ENCODE measurements at places on chromosomes 1 and 21.

DNA sequence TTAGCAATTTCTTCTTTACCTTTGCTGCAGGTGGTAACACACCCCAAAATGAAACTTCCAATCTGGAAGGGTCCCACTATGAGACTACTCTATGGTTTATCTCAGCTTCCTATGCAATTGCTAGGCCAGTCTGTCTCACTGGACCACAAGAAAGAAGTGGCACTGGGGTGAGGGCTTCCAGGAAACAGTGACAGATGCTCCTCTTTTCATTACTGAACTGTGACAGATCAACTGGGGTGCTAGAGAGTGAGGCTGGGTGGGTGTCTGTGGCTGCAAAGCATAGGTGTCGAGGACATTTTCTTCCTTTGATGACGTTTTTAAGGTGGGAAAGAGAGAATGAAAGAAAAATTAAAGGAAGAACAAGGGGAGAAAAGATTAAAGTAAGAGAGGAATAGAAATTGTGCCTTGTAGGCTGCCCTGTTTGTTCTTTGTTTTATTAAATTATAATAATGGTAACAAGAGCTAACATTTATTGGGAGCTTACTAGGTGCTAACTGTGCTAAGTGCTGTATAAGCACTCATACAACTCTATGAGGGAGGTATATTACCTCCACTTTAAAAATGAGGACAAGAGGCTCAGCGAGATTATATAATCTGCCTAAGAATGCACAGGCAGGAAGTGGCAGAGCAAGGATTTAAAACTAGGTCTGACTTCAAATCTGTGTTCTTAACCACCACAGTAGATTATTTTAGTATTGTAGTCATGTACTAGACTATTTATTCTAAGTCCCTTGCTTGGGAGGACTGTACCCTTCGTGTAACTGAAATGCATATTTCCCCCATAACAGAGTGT, 27.8 kb upstream of the DMRTA2 start:
- no peak for DNase-seq
- H3K4me3 ChIP-seq: no peak overlapping the region
- H3K27ac ChIP-seq: peak overlapping the region; percentile 18
- no peaks in the 10 kb centered on the region for H3K36me3 ChIP-seq
- H3K27me3 ChIP-seq: no peaks in the 10 kb centered on the region

- H3K4me1 ChIP-seq: no peaks in the 10 kb centered on the region
- H3K27ac ChIP-seq: no peak overlapping the region
- peaks cover 17% of the 10 kb centered on the region for H3K27me3 ChIP-seq
- H3K36me3 ChIP-seq: no peaks in the 10 kb centered on the region
- no peak overlapping the region for H3K4me3 ChIP-seq
These were observed 5.1 kb downstream of the KCNK2 start for GRCh38 chr1:215087603-215088002.

- peaks cover 30% of the 10 kb centered on the region for H3K4me1 ChIP-seq
- H3K27ac ChIP-seq: no peak overlapping the region
- no peak for DNase-seq
- H3K4me3 ChIP-seq: no peak overlapping the region
These were observed 3.3 kb upstream of the CACYBP start for GRCh38 chr1:174996476-174996875.

- H3K36me3 ChIP-seq: peaks cover 4% of the 10 kb centered on the region
These were observed 879 bp downstream of the CPTP start for GRCh38 chr1:1325288-1326074.

DNA sequence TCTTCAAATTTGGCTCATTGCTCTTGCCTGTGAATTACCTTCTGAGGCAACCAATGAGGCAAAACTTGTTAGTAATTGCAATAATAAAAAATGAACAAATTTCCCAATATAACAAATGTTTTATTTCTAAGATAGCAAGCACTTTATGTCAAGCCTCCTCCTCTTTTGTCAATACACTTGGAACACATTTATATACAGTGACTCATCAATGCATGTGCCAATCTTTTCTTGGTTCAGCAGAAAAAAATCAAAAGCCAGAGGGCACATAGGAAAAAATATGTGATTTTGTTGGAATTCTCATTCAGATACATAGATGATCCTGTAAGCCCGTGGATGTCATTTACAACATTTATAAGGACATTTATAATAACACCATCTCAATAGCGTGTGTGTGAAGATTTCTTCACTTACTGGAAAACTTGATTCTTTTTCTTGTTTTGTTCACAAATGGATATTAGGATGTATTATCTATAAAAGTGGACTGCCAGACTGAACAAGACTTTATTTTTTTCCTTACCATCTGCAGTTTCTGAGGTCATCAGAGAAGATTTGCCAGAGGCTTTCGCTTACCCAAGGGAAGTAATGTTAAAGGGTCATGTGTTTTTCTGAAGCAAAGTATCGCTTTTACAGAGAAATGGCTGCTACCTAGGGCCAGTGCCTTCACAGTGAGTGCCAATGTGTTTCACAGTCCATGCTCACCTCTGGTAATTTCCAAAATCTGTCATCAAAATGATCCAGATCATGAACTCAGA, 645.7 kb upstream of the PTBP2 start:
- no peak overlapping the region for H3K4me3 ChIP-seq
- H3K4me1 ChIP-seq: no peaks in the 10 kb centered on the region
- no peak for DNase-seq

DNA sequence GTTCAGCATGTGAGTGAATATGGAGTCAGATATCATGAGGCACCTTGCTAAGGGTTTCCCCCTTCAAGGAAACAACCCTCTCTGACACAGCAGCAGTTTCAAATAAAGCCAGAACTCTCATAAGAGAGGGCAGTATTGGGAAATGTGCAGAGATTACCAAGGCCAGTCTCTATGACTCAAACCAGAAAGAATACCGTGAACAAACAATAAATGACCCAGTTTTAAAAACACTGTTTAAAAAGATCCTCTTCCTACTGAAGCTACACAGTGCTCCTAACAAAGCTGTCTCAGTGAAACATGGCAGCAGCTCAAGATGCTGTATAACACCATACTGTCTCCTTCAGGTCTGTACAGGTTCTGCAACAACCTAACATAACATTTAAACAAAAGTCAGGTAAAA, 102.6 kb downstream of the KIAA0319L start:
- DNase-seq: no peak
- H3K27me3 ChIP-seq: no peaks in the 10 kb centered on the region
- peaks cover 20% of the 10 kb centered on the region for H3K36me3 ChIP-seq
- H3K4me1 ChIP-seq: peaks cover 14% of the 10 kb centered on the region

- H3K4me1 ChIP-seq: no peaks in the 10 kb centered on the region
- no peak for DNase-seq
These were observed 511.1 kb upstream of the ADGRL4 start for GRCh38 chr1:79517470-79518224.

- H3K27me3 ChIP-seq: no peaks in the 10 kb centered on the region
- H3K36me3 ChIP-seq: no peaks in the 10 kb centered on the region
- H3K4me1 ChIP-seq: no peaks in the 10 kb centered on the region
- no peak overlapping the region for H3K4me3 ChIP-seq
- no peak for DNase-seq
- no peak overlapping the region for H3K27ac ChIP-seq
These were observed 15.4 kb upstream of the TSPAN1 start for GRCh38 chr1:46159516-46159915.

DNA sequence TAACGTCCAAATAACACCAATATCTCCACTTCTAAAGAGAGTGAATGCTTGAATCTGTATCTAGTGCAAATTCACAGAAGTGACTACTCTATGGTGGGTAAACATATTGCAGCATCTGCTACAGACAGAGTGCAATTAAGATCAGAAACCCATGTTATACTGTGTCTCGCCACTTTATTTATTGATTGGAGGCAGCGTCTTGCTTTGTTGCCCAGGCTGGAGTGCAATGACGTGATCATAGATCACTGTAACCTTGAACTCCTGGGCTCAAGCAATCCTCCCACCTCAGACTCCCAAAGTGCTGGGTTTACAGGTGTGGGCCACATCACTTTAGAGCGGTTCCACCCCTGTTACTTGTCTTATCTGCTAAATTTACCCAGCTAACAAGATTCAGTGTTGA, 57.0 kb downstream of the HLCS start:
- H3K27ac ChIP-seq: no peak overlapping the region
- DNase-seq: no peak
- H3K4me1 ChIP-seq: peaks cover 10% of the 10 kb centered on the region

GRCh38 chr1:75265792-75266191, 131.6 kb downstream of the LHX8 start:
- no peaks in the 10 kb centered on the region for H3K4me1 ChIP-seq
- H3K27me3 ChIP-seq: no peaks in the 10 kb centered on the region
- H3K4me3 ChIP-seq: no peak overlapping the region
- no peaks in the 10 kb centered on the region for H3K36me3 ChIP-seq

All from activated CD8-positive, alpha-beta memory T cell treated with anti-CD3 and anti-CD28 coated beads, Interleukin-2, amount 10 ng/mL, durations not matched to agents 7 days and 5 days (primary cell).